Heart right ventricle (tissue), 16 donors: ENCODE measurements at places on chromosomes 12 and 14.

DNA sequence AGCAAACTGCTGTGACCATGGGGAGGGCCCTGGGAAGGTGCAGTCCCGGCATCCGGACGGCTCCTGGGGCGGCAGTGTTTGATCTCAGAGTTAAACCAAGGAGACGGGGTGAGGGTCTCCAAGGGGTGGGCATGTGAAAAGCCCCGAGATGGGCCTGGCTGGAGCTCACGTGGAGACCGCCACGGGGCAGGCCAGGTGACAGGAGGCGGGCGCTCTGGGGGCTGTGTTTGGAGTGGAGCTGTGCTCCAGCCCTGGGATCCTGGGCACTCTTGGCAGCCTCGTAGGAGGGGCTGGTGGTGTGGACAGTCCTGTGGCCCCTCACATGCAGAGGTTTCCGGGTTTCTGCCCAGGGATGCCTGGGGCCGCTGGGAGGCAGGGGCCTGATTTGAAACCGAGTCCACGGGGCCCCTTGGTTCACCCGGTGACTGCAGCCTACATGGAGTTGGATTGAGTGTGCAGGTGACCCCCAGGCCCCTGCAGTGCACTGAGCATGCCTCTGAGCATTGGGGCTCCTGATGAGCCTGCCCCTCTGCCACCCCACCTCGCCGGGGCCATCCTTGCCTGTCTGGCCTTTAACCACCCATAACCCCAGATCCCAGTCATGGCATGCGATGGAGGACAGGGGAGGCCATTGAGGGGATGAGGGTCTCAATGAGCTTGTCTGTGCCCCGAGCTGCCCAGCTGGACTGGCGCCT is 8.4 kb downstream of the KIF26A start:
- no peak for DNase-seq

GRCh38 chr12:26808766-26809476 is 24.1 kb downstream of the ITPR2 start:
- DNase-seq = no peak

GRCh38 chr12:69519871-69520270 is 49.7 kb downstream of the FRS2 start:
- no peak for DNase-seq

- DNase-seq = peak; percentile 57
These were observed 58.1 kb upstream of the CCND2 start for GRCh38 chr12:4215229-4216186.

DNA sequence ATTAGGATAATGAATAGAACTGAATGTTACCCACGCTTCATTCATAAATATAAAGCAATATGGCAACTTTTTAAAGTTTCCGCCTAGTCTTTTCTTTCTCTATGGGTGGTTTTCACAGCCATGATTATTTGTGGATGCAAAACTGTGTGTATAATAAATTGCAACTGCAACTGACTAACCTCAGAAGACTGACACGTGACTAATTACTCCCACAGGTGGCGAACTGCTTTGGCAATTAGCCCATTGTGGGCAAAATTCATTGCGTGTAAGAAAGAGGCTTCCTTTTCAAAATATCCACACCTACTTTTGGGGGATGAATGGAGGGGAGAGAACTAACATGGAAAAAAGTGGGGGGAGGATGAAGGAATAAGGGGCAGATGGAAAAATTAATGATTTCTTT is 79.0 kb downstream of the SLC25A21 start:
- DNase-seq = no peak

DNA sequence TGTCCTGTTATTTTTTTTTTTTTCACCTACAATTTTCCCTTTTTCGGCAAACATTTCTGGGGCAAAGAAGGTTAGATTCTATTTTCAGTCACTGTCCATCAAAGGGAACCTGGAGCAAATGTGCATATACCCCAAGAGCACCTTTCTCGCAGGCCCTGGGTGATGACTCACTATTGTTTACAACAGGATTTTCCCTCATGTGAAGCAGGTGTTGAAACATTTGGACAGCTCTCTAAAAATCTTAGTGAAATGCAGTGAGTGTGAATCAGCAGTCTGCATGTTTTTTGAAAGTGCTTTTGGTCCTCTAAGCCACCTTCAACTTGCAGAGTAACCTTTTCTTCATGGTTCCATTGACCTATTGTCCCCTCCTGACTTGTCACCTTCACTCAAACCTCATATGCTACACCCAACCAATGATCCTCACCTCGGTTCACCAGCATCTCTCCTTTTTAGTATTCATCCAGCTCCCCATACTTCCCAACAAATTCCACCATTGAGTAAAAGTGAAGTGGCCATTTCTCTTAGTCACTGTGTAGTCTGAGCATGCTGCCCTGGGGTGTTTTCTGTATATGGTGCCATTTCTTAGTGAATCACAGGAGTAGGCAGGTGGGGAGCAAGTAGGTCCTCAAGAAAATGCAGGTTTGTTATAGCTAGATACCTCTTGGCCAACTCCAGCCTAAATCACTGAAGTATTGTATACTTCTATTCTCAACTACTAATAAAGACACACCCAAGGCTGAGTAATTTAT is 260.2 kb downstream of the BMP4 start:
- no peak for DNase-seq

DNA sequence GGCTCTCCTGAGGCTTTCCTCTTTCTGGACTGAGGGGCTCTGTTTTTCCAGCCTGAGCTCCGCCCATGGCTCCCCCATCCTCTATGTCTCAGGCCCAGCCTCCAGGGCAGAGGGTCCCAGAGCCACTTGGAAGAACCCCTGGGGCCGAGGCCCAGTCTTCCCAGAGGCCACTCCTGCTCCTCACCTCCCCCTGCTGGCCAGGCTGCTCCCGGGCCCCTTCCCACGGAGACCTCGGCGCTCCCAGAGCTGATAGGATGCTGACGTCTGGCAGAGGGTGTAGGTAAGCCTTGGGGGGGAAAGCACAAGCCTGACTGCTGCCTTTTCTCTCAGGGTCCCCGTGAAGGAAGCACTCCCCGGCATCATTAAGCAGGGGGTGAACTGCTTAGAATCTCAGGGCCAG is 51.4 kb downstream of the ERH start:
- DNase-seq = peak; percentile 24
